NCI-H1105 (cell line): ENCODE measurements at places on chromosomes 16 and 17.

- DNase-seq: no peak
These were observed 9.9 kb downstream of the CYGB start for GRCh38 chr17:76527430-76528111.

GRCh38 chr17:64004903-64005733 lies 7.0 kb downstream of the PRR29 start:
- DNase-seq: no peak

DNA sequence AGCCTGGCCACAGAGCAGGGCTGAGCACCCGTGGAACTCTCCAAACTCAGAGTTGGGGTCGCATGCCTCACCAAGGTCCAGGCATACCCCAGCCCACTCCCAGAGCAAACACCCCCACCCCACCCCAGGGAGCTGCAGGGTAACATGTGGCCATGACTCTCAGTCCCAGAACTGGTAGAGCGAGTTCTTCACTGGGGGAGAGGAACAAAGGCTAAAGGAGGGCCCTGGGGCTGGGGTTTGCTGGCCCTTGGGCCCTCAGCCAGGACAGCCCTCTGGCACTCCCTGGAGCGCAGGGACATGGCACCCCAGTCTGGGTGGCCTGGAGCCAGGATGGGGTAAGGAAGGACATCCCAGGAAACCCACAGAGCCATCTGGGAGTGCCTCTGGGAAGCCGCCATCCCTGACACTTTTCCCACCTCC lies 4.2 kb downstream of the HID1 start:
- DNase-seq: no peak

DNA sequence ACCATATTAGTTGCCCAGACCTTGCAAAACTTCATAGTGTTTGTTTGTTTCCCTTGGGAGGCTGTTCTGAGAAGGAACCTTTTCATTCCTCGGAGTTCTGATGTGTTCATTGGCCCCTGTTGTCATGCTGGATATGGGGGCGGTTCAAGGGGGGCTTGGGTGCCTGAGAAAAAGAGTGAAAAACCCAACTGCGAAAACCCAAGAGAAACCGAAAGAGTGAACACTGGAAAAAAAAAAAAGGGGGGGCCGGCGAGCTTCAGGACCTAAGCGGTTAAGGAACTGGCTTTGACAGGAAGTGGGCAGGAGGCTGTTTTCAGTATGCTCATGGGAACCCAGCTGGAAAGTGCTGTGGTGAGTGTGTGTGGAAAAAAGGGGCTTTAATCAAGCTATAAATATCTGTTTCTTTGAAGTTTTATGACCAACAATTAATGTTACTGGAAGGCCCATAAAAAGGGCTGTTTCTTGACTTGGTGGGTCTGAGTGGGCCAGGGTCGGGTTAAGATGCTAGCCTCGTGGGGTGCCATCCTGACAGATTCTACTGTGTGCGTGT lies 510.7 kb downstream of the MAF start:
- no peak for DNase-seq

DNA sequence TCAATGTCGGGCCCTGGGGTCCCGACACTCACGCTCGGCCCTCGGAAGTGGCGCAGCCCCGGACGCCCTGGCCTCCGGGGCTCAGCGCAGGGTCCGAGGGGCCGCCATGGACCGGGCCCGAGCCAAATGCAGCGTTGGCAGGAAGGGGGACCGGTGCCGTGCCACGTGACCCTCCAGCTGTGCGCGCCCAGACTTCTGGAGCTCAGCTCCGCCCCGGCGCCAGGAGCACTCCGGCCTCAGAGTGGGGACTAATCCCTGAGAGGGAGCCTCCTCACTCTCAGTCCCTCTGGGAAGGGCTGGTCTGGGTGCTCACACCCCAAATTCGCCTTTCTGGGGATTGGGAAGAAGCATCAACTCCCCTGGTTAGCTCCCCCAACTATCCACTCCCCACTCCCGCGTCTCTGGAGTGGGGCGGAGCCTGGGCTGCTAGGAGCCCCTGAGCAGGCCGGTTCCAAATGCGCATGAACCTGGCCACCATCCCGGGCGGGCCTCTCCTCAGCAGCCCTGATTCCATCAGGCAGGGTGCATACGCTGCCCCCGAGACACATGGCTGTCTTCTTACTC lies at the start of gene B3GNT9:
Gene B3GNT9 (minus strand): TSS at position 166 of the 564 bp plus-strand sequence. CDS start 513 bp downstream, outside the sequence.
- peak; percentile 56 for DNase-seq

DNA sequence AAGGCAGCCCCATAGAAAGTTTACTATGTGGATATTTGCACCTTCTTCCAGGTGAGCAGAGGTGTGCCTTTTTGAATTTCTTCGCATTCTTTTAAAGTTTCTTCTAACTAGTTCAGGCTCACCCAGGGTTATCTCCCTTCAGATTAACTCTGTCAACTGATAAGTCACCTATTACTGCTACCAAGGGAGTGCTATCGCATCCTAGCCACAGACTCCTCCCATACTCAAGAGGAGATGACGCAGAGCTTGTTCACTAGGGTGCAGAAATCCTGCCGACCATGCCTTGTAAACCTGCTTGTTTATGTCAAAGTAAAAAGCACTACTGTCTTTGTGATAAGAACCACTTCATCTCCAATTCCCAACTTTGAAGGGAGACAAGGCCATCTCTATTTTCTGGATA lies 390.1 kb downstream of the RBFOX1 start:
- no peak for DNase-seq

- DNase-seq: no peak
These were observed 39.3 kb downstream of the MSI2 start for GRCh38 chr17:57295526-57296023.
